ENCODE measurements at places on chromosomes 13 and 19.

- DNase-seq, result no peak
Measured at GRCh38 chr19:48169578-48169938, 586 bp downstream of the LIG1 start.

DNA sequence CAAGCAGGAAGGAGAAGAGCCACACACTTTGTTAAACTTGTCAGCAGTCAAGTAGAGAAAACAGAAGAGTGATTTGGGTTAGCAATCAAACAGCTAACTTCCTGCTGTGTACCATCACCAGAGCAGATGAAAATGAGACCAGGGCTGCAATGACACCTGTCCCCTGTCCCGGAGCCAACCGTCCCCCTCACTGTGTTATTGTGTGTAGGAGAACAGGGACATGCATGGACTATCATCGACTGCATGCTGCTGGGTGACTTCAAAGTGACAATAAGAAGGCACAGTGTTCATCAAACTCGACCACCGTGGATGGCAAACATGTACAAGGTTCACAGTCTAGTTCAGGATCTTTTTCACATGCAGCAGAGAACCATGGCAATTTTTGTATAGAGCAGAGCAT, 94.0 kb upstream of the SLC15A1 start:
- no peak for DNase-seq

GRCh38 chr13:113098162-113098732, 7.3 kb upstream of the F7 start:
- no peak for DNase-seq

DNA sequence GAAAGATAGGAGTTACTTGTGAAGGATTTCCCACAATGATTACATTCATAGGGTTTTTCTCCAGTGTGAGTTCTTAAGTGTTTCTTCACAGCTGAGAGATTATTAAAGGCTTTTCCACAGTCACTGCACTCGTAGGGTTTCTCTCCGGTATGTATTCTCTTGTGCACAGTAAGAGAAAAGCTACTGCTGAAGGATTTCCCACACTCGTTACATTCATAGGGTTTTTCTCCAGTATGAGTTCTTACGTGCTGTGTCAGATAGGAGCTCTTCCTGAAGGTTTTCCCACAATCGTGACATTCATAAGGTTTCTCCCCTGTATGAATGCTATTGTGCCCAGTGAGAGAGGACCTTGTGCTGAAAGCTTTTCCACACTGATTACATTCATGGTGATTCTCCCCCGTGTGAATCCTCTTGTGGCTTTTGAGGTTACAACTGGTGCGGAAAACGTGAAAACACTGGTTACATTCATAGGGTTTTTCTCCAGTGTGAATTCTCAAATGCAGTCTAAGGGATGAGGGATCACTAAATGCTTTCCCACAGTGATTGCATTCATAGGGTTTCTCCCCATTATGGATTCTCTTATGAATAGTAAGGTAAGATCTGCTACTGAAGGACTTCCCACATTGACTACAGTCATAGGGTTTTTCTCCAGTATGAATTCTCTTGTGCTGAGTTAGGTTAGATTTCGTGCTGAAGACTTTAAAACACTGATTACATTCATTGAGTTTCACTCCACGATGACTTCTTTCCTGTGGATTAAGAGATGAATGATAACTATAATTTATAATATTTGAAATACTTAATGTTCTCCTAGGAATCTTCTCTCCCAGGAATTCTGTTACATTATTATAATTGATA, 20.6 kb downstream of the ZNF558 start:
- DNase-seq, result no peak

- no peak for DNase-seq
Measured at GRCh38 chr19:49333811-49334288, 1.4 kb upstream of the CD37 start.

DNA sequence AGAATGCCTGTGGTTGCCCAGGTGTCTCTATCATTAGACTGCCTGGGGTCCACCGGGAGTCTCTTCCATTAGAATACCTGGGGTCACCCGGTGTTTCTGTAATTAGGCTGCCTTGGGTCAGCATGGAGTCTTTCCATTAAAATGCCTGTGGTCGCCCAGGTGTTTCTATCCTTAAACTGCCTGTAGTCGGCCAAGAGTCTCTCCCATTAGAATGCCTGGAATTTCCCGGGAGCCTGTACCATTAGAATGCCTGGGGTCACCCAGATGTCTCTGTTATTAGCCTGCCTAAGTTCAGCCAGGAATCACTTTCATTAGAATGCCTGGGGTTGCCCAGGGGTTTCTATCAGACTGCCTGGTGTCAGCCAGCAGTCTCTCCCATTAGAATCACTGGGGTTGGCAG, 1492.8 kb downstream of the UQCRFS1 start:
- no peak for DNase-seq

- DNase-seq, result no peak
Measured at GRCh38 chr13:32647926-32648325, 61.7 kb downstream of the PDS5B start.

GRCh38 chr19:53671663-53672062, 39.9 kb downstream of the DPRX start:
- DNase-seq, result no peak

GRCh38 chr13:66098931-66099628, 1131.1 kb downstream of the PCDH9 start:
- no peak for DNase-seq

DNA sequence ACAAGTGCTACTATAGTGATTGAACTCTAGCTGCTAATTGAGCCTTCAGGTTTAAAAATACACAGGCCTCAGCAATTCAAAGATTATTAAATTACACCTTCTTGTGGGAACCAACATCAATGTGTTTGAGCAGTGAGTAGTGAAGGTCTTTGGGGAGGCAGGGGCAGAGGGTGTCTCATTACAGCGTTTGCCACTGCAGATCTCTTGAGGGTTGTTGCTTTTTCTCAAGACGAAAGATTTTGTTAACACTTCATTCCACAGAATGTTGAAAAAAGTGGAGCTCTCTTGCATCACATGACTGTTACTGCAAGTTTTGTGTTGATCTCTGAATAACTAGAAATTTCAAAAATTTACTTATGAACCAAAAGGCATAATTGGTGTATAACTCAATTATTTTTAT, 253.6 kb downstream of the ATP8A2 start:
- DNase-seq, result no peak

DNA sequence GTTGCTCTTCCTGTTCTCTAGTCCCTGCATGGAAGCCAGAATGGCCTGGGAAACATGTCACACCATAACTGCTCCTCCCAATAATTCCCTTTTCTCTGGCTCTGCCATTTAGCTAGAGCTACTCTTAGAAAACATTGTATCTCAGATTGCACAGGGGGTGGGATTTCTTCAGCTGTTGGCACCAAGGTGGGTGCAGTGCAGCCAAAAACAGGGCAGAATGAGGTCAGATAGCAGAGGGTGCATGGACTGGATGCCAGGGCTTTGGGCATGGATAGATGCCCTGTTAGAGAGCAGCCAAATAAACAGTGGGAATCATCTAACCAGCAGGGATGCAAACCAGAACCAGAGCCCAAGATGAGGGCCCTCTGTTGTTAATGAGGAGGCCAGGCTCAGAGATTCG, 4.9 kb upstream of the AMER2 start:
- DNase-seq, result no peak

Measured in AG09309 (cell line).